IPS DF 19.7 (cell line): ENCODE measurements at places on chromosomes 6 and 20.

GRCh38 chr6:28537065-28537464, 11.4 kb downstream of the GPX5 start:
- no peak for DNase-seq

GRCh38 chr6:162974685-162975084, 246.9 kb downstream of the PACRG start:
- DNase-seq = no peak

DNA sequence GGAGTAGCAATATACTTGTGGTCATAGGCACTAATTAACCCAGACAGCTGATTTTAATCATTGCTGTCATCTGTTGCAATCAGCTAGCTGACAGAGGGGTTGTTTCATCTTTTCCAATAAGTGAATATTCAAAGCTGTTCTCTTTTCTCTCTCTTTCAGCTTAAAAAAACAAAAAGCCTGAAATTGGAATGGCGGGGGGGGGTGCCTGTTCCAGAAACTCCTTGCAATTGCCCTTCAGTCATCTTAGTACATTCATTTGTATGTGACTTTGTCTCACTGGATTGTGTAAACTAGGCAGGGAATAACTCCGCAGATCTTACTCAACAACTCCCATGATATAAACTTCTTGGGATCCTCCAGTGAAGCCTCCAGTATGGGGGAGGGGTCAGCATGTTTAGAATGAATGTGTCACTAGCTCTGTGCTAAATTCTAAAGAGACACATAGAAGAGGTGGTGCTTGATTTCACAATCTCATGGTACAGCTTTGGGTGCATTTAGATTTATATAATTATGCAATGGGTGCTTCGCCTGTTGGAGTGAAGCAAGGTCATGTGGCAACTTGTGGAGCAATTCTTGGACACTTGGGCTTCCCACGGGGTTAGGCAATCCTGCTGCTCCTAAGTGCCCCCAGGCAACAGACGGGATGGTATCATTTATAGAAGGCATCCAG, 40.1 kb downstream of the SLC24A3 start:
- DNase-seq = no peak

- DNase-seq = no peak
Observed at GRCh38 chr6:49423817-49424216, 39.2 kb downstream of the MMUT start.

DNA sequence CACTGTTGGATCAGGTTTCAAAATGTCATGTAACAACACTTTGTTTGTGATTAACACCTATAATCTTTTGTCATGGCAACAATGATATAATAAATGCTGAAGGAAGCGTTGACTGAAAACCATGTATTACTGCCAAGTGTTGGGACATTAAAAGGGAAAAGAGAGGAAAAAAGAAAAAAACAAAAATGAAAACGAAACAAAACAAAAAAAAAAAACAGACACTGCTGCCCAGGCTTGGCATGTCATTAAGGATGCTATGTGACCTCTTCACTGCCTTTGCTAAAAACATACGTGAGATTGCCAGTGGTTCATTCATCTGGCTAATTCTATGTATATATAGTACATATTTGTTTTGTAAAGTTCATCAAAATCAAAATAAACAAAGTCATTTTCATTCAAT, 516.7 kb upstream of the RNF217 start:
- DNase-seq = no peak

- no peak for DNase-seq
Observed at GRCh38 chr6:121760745-121761144, 325.3 kb downstream of the GJA1 start.

- no peak for DNase-seq
Observed at GRCh38 chr6:18147616-18148015, 7.3 kb downstream of the TPMT start.

DNA sequence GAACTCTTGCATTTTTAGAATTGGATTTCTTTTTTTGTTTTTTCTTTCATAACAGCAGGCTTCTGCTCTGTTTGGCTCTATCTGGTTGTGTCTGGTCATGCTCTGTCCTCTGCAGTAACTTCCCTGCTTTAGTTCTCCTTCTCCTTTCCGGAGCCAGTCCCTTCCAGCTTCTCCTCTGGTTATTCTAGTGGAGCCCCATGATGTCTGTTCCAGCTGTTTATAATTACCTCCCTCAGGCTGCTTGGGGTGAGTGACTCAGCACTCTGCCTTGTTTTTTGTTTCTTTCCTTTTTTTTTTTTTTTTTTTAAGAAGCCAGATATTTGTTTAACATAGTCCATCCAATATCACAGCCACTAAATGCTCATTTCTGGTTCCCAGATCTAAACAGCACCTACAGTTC, 409.6 kb downstream of the MAFB start:
- no peak for DNase-seq

DNA sequence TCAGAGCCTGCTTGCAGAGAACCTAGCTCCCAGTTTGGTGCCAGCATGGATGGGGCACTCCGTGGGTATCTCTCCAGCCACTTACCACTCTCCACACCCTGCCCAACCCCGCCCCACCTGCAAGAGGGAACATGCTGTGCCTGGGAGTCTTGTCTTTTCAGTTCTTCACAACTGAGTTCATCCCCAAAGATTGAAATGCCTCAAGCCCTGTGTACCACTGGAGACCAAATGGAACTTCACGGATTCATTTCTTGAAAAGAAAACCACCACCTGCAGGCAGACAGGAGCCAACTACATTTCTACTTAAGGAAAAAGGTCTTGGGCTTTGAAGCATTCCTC, 50.1 kb downstream of the TRERF1 start:
- DNase-seq = no peak

- peak; percentile 87 for DNase-seq
Observed at GRCh38 chr20:1005452-1006027, 3.4 kb upstream of the RSPO4 start.
